H1 (cell line): ENCODE measurements at places on chromosomes 4 and X. TPM values are rescaled to one million over a fixed set of nuclear protein-coding genes. Genes with fewer than 3 reads are reported as not detected.
A peak's percentile ranks its signal among the peaks of the same experiment; 100 is the strongest.

DNA sequence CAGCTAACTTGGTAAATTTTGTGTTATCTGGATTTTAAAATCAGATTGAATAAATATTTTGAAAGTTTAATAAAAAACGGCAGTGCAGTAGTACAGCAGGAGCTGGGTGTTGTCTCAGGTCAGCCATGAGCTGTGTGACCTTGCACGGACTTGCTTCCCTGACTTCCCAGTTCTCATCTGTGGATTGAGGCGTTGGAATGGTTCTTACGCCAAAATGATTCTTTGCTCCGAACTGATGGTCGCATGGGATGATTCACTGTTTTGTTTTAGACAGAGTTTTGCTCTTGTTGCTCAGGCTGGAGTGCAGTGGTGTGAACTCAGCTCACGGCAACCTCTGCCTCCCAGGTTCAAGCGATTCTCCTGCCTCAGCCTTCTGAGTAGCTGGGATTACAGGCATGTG, 45.0 kb downstream of the RGS12 start:
- H3K4me3 ChIP-seq = no peak overlapping the region
- no peaks in the 10 kb centered on the region for H3K36me3 ChIP-seq
- no peaks in the 10 kb centered on the region for H3K4me1 ChIP-seq
- DNase-seq = no peak

- H3K4me1 ChIP-seq = peaks cover 28% of the 10 kb centered on the region
- no peak overlapping the region for H3K27ac ChIP-seq
- no peak overlapping the region for H3K4me3 ChIP-seq
- H3K27me3 ChIP-seq = no peaks in the 10 kb centered on the region
- 0 out of 2 replicates have a peak, but pooled peaks cover 5% of the 10 kb centered on the region for H3K36me3 ChIP-seq
- no peak for DNase-seq
Observed at GRCh38 chr4:24664956-24665355, 80.6 kb upstream of the DHX15 start.

The FSTL5 gene
- 0.05 and 0.09 TPM in 2 replicates for polyA plus RNA-seq

DNA sequence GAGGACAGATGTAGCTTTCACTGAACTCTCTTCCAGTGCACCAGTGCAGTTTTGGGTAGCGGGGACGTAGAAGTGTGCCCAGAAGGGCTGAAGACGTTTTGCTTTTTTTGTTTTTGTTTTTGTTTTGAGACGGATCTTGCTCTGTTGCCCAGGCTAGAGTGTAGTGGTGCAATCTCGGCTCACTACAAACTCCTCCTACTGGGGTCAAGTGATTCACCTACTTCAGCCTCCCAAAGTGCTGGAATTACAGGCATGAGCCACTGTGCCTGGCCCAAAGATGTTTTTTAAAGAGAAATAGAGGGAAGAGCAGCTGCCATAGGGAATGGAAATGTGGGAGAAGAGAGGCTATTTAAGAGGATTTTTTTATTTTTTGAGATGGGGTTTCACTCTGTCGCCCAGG, 74.4 kb upstream of the ACSL1 start:
- no peaks in the 10 kb centered on the region for H3K36me3 ChIP-seq
- no peak overlapping the region for H3K4me3 ChIP-seq

The RGN gene
- 0.32 and 0.35 TPM in 2 replicates for polyA plus RNA-seq

GRCh38 chr4:109729117-109729717, 653 bp downstream of the PLA2G12A start:
- no peaks in the 10 kb centered on the region for H3K4me1 ChIP-seq
- H3K27ac ChIP-seq = peak overlapping the region; percentile 73
- no peaks in the 10 kb centered on the region for H3K27me3 ChIP-seq
- peak overlapping the region; percentile 89 for H3K4me3 ChIP-seq

DNA sequence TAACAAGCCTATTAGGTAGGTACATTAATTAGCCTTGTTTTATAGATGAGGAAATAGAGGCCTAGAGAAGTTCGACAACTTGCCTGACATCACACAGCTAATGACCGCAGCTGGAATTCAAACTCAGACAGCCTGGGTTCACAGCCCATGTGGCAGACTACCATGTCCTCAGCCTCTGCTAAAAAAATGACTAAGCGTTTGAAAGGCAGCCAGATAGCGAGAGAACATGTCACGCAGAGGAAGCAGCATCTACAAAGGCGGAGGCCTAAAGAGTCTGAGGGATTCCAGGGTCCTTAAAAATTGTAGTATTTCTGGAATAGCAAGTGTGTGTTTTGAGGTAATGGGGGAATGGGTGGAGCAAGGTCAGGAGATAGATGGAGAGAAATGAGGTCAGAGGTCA, 33.2 kb upstream of the BMP15 start:
- no peaks in the 10 kb centered on the region for H3K36me3 ChIP-seq
- H3K27me3 ChIP-seq = no peaks in the 10 kb centered on the region
- H3K27ac ChIP-seq = no peak overlapping the region
- no peaks in the 10 kb centered on the region for H3K4me1 ChIP-seq

The PNMA6F gene
- polyA plus RNA-seq = 0.12 and 0.36 TPM in 2 replicates

The ARHGAP6 gene
- 0.35 and 0.44 TPM in 2 replicates for polyA plus RNA-seq

The RHOXF1 gene
- not detected in 2 replicates for polyA plus RNA-seq

DNA sequence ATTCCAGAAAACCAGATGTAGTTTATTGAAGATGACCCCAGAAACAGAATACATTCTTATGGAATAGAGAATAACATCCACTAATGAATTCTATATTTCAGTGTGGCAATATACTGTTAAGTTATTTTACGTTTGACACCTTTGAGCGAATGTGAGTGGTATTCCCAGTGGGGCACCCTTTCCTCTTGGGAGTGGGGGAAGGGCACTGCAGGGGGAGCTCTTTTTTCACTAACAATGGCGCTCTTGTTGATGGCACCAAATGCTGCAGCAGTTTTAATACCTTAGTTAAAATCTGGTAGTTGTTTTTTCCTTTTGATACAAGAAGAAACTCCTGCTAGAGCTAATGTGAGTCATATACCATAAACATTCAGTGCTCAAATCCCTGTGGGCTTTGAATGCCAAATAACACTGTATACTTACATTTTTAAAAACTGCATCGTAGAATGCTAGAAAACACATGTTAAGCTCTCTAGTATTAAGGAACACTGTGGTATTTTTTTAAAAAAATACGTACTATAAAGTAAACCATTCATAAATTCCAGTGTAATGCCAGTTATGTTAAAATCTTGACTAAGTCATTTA, 178.5 kb downstream of the DCHS2 start:
- H3K4me3 ChIP-seq = peak overlapping the region; percentile 16; the same call in 1 of the 2 replicates
- no peaks in the 10 kb centered on the region for H3K4me1 ChIP-seq
- H3K36me3 ChIP-seq = no peaks in the 10 kb centered on the region
- H3K27ac ChIP-seq = no peak overlapping the region
- DNase-seq = no peak
- H3K27me3 ChIP-seq = no peaks in the 10 kb centered on the region

The PLXNB3 gene
- polyA plus RNA-seq = 1.2 and 1.6 TPM in 2 replicates

DNA sequence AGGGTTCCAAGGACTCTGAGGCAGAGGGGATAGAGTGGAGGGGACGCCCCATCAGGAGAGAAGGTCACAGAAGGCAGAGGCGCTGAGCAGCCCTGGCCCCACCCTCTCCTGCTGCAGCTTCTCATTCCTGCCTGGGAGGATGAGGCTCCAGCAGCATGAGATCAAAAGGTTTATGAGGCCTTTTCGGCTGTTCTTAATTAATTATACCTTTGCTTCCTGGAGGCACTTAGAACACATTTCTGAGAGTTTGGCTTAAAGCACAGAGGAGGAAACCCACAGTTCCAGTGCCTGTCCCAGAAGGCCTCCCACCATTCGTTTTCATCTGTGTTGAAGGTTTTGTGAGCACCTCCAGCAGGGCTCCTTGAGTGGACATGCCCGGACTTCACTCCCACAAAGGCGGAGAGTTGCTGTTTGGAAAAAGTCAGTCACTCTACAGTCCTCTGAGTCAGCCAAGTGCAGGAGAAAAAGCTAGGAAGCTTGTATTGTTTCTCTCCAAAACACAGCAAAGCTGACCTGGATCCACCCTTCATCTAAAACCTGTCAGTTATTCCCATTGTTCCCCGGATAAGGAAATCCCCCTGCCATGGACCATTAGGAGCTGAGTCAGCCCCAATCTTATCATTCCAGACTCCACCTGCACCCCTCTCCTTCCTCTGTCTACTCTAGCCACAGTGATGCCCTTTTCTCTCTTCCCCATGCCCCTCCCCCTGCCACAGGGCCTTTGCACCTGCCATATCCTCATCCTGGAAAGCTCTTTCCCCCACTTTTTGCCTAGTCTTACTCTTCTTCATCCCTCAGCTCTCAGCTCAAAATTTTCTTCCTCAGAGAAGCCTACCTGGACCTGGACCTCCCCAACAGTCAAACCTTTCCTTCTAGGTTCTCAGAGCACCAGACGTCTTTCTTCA, 276.8 kb downstream of the FBXW7 start:
- no peak for DNase-seq
- H3K36me3 ChIP-seq = no peaks in the 10 kb centered on the region
- H3K4me3 ChIP-seq = no peak overlapping the region
- H3K27me3 ChIP-seq = no peaks in the 10 kb centered on the region
- H3K4me1 ChIP-seq = no peaks in the 10 kb centered on the region
- no peak overlapping the region for H3K27ac ChIP-seq

GRCh38 chrX:104041003-104041402, 1.2 kb downstream of the H2BW2 start:
- no peaks in the 10 kb centered on the region for H3K27me3 ChIP-seq
- no peak overlapping the region for H3K4me3 ChIP-seq
- no peaks in the 10 kb centered on the region for H3K4me1 ChIP-seq
- no peak overlapping the region for H3K27ac ChIP-seq
- H3K36me3 ChIP-seq = no peaks in the 10 kb centered on the region

The CXCL1 gene
- 0.77 and 1.2 TPM in 2 replicates for polyA plus RNA-seq

GRCh38 chr4:121709766-121710405, 13.1 kb upstream of the ANXA5 start:
- no peak overlapping the region for H3K4me3 ChIP-seq
- H3K36me3 ChIP-seq = no peaks in the 10 kb centered on the region
- no peaks in the 10 kb centered on the region for H3K27me3 ChIP-seq
- no peak overlapping the region for H3K27ac ChIP-seq

- no peaks in the 10 kb centered on the region for H3K27me3 ChIP-seq
- no peak for DNase-seq
- H3K4me3 ChIP-seq = no peak overlapping the region
- no peaks in the 10 kb centered on the region for H3K4me1 ChIP-seq
- H3K36me3 ChIP-seq = peaks cover 53% of the 10 kb centered on the region
Observed at GRCh38 chr4:122952028-122952427, 29.6 kb upstream of the NUDT6 start.

DNA sequence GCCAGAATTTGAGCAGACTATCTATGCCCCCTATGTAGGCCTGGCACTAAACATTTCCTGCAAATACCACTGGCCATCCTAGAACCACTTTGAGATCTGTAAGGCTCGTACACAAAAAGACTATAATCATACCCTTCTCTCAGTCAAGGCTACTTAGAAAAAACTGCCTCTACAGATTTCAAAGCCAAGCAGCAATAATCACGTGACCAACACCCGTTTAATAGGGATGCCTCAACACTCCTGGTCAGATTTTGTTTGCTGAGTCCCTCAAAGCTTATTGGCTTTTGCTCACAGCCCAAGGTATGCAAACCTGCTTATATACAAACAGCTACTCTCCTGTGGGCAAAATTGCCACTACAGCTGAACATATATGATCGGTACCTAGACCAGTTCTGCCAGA, 897 bp downstream of the COX7B2 start:
- H3K27ac ChIP-seq = no peak overlapping the region
- no peaks in the 10 kb centered on the region for H3K27me3 ChIP-seq
- H3K4me3 ChIP-seq = no peak overlapping the region
- no peak for DNase-seq
- H3K36me3 ChIP-seq = no peaks in the 10 kb centered on the region

DNA sequence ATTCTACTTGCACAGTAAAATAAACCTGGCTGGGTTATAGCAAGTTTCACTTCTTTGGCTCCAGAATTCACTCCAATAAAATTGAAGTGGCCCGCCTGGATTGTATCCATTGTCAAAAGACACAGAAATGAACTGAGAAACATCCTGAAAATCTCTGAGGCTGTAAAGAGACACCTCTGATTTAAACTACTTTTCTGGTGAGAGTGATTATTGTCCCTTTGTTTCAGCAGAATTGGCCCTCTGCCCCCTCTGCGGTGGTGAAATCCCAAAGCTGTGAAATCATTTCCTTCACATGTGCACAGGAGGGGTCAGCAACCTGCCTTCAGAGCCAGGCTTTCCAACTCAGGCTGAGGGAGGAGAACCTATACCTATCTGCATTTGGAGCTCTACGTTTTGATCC, 23.0 kb downstream of the GAB3 start:
- H3K27ac ChIP-seq = no peak overlapping the region
- DNase-seq = no peak
- no peak overlapping the region for H3K4me3 ChIP-seq
- H3K4me1 ChIP-seq = no peaks in the 10 kb centered on the region
- no peaks in the 10 kb centered on the region for H3K27me3 ChIP-seq
- H3K36me3 ChIP-seq = no peaks in the 10 kb centered on the region

The TLR10 gene
- not detected in 2 replicates for polyA plus RNA-seq

- H3K4me1 ChIP-seq = no peaks in the 10 kb centered on the region; the same call in 1 of the 2 replicates
- no peak for DNase-seq
- H3K27ac ChIP-seq = no peak overlapping the region
- H3K4me3 ChIP-seq = no peak overlapping the region
- no peaks in the 10 kb centered on the region for H3K36me3 ChIP-seq
Observed at GRCh38 chrX:10769195-10769594, 148.8 kb upstream of the MID1 start.

The SPANXN1 gene
- not detected in 2 replicates for polyA plus RNA-seq

The IGSF1 gene
- 24.3 and 39.9 TPM in 2 replicates for polyA plus RNA-seq

- H3K27ac ChIP-seq = no peak overlapping the region
- H3K27me3 ChIP-seq = no peaks in the 10 kb centered on the region
Observed at GRCh38 chr4:17356926-17357325, 155.0 kb downstream of the QDPR start.
